ENCODE measurements at places on chromosomes 2 and 18.
A peak's percentile ranks its signal among the peaks of the same experiment; 100 is the strongest.

- no peak for DNase-seq
These were observed 98.8 kb downstream of the BARD1 start for GRCh38 chr2:214710729-214711128.

GRCh38 chr18:5250603-5251002 lies 44.9 kb downstream of the ZBTB14 start:
- no peak for DNase-seq

GRCh38 chr2:62653582-62654422 lies 51.7 kb upstream of the EHBP1 start:
- DNase-seq: no peak

- DNase-seq: no peak
These were observed 48.5 kb upstream of the ATP6V1B1 start for GRCh38 chr2:70887208-70887549.

- DNase-seq: no peak
These were observed 14.4 kb downstream of the CLEC4F start for GRCh38 chr2:70806013-70806412.

DNA sequence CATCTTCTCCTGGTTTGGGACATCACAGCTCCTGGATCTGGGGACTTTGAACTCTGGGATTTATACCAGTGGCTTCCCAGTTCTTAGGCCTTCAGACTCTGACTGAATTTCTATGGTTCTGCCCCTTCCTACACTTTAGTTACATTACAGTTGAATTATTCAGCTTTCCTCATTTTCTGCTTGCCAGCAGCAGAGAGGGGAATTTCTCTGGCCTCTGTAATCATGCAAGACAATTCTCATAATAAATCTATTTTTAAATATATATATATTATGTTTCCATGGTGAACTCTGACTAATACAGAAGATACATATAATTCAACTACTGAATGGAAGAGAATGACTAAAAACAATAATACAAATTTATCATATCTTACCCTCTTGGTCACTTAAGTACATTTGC lies 1478.6 kb upstream of the ACVR2A start:
- no peak for DNase-seq

DNA sequence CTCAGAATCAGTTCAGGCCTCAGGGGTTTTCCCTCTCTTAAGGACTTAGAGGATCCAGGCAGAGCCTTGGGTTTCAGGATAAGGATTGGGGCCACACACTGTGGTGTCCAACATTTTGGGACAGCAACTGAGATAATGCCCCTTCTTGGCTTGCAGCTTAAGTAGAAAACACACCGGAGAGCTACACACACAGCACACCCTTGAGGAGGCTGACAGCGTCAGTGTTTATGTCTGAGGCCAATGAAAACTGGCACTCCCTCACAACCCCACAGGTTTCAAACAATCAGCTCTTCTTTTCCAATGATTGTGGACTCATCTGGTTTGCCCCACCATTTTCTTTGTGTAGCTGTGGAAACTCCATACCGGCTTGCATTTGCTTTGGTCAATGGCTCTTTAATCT lies 257.7 kb downstream of the CDCA7 start:
- DNase-seq: no peak

GRCh38 chr2:169933124-169933711 lies 106.0 kb downstream of the UBR3 start:
- DNase-seq: peak; percentile 67

DNA sequence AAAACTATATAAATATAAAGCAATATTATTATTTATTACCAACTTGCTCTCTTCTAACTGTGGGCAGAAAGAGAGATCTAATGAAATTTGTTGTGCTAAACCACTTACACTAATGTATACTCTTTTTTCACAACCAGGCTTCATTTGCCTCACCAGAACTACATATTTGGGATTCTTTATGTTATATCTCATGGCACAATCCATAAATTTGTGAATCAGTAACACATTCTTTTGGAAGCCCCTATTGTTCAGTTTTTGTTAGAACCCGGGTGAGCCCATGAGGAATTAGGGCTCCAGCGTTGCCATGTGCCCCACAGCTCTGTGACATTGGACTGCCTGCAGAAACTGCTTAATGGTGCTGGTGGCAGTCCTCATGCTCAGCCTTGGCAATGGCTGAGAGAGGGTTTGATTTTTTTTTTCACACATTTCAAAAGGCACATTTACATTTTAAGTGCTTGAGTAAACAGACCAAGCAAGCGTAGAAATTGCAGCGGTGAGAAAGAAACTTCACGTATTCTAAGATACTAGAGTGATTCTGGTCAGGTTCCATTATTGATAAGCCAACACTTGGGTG lies 15.3 kb downstream of the VIT start:
- DNase-seq: no peak

DNA sequence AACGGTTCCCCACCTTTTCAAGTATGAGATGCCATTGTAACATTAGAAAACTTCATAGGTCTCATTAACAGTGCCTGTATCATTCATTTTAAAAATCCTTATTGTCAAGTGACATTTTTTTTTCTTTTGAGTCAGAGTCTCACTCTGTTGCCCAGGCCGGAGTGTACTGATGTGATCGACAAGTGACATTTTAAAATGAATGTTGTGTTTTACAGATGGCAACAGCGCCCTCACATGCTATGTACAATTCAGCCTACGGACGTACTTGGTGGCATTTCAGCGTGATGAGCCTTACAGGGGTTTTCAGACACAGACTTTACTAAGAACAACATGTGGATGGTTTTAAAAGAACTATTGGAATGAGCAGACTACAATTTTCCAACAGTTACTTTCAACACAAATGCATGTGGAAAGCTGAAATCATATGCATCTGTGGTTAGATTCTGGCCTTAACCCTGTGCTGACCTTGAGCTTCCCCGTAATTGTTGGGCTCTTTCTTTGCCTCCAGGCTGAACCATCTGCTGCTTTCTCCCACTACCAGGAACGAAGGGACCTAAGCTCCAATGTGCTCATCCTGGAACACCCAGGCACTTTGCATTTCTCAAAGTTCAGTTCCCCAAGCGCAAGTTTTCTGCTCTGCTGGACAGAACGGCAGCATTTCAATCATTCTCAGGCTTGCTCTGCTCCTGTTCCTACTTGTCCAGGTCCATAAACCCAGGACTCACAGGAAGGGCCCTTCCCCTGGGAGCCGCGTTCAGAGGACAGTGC lies 119.9 kb upstream of the NDUFV2 start:
- DNase-seq: peak; percentile 92

DNA sequence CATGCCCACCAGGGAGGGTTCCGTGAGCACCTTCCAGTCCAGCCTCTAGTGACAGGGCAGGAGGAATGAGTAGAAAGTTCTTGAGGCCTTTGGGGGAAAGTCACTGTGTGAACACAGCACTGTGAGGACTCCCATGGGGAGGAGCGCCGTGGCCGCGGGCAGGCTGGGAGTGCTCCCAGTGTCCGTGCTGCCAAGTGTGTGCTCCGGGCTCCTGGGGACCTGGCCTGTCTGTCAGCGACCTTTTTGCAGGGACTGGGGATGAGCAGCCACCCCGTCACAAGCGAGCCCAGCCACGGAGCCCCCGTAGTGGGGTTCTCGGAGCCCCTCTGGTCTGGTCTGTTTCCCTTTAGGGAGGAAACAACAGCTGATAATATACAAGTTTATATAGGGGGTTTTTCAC lies 36.8 kb downstream of the PDIA6 start:
- no peak for DNase-seq

DNA sequence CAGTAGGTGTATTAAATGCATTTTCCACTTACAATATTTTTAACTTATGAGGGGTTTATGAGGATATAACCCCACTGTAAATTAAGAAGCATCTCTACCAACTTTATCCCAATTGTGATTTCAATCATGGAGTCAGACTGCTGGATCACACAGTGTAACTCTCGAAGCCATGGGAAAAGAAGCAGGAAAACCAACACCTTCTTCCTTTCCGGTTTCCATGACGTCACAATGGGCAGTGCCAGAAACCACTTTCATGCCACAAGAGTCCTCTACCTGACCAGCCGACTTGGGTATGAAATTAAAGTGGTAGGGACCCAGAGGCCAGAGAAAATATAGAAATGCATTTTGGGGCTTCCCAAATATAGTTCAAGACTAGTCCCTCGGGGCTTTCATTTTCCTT lies 4.2 kb downstream of the RNF152 start:
- no peak for DNase-seq

DNA sequence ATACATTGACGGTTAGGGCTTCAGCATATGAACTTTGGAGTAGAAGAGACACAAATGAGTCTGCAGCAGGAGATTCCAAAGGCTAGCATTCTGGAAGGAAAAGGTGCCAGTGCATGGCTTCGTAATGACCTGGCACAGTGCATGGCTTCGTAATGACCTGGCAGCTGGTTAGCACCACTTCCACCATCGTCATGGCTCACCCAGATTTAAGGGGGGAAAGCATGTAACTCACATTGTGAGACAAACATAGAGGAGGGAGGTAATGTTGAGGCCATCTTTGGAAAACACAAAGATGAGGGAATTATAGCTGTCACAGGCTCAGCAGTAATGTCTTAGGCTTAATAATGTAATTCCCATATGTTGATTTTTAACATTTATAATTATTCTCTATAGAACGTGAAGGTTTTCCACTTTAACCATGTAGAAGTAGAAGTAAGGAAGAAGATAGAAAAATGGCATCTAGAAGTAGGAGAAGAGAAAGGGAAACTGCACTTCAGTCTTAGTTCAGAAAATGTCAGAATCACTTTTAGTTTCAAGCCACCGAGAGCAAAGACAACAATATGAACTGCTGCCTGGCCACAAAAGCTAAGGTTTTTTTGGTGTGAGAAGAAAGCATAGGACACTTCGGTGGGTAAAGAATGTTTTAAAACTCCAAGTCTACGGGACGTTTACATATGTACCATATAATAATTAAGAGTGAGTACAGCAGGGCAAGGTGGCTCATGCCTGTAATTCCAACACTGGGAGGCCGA lies 6.8 kb upstream of the STK25 start:
- no peak for DNase-seq

- peak; percentile 31 for DNase-seq
These were observed 54.0 kb upstream of the RNU4ATAC start for GRCh38 chr2:121476684-121477083.

- DNase-seq: no peak
These were observed 12.9 kb downstream of the DCC start for GRCh38 chr18:52352920-52353319.

- DNase-seq: peak; percentile 16
These were observed 2.6 kb downstream of the RAB27B start for GRCh38 chr18:54830866-54831265.

DNA sequence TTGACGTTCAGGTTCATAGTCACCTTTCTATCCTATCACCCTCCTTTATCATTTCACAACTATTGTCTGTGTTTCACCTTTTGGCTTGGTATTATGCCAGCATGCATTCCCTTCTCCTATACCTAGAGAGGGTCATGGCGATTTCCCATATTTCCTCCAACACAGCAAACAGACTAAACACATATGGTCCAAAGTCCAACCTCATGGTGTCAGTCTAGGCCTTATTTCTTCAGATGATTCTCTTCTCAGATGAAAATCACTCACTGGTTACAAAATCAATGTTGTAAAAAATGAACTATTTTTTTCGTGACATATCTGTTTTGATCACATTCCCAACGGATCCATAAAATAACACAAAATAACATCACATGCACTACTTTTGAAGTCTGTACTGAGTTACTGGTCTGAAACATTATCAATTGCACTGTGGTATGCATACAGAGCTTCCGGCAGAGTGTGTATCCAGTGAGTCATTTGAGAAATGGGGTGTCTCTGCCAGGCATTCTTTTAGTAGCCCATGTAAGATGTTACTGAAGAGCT lies 204.8 kb upstream of the GALNT5 start:
- no peak for DNase-seq

DNA sequence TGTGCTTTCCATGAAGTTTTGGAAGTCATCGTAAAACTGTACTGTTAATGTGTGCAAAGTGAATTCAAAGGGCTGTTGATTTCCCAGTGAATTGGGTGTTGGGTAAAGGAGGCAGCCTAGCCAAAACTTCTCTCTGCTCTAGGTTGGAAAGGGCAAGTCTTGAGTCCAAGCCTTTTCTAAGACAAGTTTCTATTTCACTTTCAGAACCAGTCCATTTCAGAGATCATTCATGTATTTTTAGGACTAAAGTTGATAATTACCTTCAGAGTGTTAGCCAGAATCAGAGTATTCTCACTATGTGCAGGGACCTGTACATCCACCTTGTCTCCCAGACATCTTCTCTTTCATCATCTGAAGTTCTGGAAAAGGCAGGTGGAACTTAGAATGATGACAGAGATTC lies 636.1 kb upstream of the KLHL29 start:
- no peak for DNase-seq
